CD4-positive, alpha-beta T cell treated with Interleukin-1 beta for 1 hour (primary cell): ENCODE measurements at places on chromosomes 1 and 21.

- DNase-seq: no peak
Observed at GRCh38 chr21:33015756-33016155, 10.0 kb upstream of the OLIG2 start.

DNA sequence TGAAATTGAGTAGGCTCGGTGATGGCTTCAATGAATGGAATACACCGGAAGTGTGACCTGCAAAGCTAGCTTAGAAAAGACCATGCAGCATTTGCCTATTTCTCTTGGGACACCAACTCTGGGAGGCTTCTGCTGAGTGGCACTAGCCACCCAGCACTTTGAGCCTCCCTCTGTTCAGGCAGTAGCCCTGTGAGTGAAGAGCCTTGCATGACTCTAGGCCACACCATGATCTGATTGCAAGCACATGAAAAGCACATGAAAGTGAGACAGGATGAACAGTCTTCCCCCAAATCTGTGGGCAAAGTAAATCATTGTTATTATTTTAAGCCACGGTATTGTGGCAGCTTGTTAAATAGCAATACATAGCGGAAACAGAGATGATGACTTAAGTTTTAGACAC is 2.8 kb downstream of the CD48 start:
- peak; percentile 46 for DNase-seq

DNA sequence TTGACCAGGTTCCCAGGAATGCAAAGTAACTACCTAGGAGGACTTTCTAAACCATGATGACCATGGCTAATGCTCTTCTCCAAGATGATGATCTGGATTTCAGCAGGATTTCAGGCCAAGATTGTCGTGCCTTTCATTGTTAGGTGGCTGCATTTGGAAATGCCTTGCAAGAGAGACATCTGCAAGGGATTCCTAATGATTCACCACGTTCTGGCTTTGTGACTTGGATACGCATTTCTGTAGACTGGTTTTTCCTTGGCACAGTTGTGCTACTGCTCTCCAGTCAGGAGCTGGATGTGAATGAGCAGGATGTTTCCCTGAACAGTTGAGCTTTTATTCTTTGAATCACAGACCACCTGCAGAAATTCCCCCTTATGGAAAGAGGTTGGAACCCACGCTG is 212.4 kb downstream of the BACH1 start:
- DNase-seq: no peak

GRCh38 chr1:151455231-151455630 is 4.1 kb downstream of the POGZ start:
- no peak for DNase-seq

DNA sequence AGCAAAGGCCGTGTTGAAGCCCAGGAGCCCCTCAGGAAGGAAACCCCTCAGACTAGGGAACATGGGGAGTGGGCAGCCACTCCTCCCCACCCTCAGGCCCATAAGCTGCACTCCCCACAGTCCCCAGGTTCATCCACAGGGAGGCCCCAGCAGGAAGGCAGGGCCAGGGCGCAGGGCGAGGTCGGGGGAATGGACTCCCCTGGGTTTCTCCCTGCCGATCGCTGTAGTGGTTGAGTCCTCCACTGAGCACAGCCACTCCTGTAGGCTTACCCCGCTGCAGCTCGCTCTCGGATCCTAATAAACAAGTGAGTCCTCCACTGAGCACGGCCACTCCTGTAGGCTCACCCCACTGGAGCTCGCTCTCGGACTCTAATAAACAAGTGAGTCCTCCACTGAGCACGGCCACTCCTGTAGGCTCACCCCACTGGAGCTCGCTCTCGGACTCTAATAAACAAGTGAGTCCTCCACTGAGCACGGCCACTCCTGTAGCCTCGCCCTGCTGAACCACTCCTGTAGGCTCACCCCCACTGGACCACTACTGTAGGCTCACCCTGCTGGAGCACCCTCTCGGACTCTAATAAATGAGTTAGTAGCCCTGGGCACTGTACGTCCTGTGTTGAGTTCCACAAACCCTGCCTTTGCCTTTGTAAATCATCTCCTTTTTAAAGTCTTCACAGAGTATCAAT is 16.2 kb upstream of the COL18A1 start:
- DNase-seq: no peak

DNA sequence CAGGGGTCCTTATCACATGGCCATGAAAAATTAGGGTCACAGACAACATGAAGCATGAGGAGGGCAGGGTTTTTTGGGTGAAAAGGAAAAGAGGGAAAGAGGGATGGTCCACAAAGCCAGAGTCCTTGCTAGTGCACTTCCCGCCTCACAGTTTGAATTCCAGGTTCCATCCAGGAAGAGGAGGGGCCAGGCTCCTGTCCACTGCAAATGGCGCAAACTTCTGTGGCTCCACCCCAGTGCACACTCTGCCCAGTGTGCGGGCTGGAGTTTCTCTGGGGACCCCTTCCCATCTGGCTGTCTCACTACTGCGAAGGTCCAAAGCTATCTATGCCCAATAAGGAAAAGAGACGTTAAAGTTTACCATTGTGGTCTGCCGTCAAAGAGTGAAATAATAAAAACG is 17.8 kb downstream of the AIM2 start:
- no peak for DNase-seq

- no peak for DNase-seq
Observed at GRCh38 chr1:16166117-16166516, 10.2 kb upstream of the EPHA2 start.

DNA sequence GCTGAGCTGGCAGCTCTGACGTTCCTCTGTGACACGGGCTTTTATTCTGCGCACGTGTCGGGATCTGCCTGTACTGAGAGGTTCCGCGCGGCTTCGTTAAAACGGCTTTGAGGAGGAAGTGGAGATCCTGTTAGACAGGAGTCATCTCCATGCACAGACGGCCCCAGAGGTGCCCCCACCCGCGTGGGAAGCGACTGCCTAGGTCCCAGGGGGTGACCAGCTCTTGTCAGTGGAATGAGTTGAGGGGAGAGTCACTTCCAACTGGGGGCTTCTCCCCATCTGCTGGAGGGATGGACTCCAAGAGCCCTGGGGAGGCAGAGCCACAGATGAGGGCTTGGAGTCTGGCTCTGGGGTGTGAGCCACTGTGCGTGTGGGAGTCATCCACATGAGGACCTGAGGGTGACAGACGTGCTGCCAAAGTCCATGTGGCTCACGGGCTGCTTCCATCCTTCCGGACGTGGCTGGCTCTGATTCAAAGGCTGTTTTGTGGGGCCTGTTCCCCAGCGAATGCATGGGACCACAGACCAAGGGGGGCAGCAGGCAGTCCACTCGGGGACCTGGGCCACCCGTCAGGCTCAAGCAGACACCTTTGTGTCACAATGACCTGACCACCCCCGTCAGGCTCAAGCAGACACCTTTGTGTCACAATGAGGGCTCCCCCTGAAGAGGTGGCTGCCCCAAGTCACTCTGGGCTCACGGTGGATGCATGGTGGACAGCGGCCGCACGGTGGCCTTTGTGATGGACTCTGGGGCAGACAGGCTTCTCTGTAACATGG is 26.8 kb downstream of the PTTG1IP start:
- DNase-seq: peak; percentile 30
